ENCODE measurements at places on chromosomes 13 and 19.

DNA sequence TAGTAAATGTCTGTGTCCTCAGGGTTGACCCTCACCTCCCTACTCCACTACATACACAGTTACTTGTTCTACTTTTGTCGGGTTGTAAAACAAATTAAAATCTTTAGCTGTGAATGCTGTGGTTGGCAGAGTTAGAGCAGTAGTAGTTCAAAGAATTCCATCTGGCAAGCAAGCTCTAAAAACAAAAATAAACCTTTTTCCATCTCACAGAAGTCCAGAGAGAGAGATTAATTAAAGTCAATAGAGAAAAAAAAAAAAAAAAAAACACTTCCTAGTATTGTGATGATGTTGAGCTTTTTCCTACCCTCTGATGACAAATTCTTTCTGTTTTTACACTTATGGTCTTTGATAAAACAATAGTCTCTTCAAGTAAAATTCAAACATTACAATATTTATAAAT is 338.4 kb downstream of the PCDH17 start:
- no peak for DNase-seq

- DNase-seq, result no peak
Observed at GRCh38 chr13:103386341-103386740, 320.1 kb upstream of the SLC10A2 start.

- no peak for DNase-seq
Observed at GRCh38 chr13:45940061-45940460, 88.5 kb upstream of the SIAH3 start.

DNA sequence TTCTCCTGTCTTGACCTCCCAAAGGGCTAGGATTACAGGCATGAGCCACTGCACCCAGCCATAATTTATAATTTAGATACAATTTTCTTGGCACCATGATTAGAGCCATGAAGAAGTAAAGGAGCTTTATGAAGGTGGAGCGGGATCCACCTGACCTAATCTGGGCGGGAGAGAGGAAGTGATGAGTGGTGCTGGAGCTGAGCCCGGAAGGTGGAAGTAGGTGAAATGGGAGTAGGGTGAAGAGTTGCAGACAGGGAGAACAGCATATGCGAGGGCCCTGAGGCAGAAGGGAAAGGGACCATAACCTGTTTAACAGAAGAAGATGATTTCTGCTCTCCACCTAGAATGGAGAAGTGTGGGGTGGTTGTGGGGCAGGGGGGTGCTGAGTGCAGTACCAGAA is 4.2 kb downstream of the BLOC1S3 start:
- DNase-seq, result no peak

All from GM03348 (cell line).